Sciatic nerve (tissue), 2 donors: ENCODE measurements at places on chromosomes 5 and 9.

GRCh38 chr5:22850981-22851380 lies 2.2 kb downstream of the CDH12 start:
- no peak for DNase-seq

DNA sequence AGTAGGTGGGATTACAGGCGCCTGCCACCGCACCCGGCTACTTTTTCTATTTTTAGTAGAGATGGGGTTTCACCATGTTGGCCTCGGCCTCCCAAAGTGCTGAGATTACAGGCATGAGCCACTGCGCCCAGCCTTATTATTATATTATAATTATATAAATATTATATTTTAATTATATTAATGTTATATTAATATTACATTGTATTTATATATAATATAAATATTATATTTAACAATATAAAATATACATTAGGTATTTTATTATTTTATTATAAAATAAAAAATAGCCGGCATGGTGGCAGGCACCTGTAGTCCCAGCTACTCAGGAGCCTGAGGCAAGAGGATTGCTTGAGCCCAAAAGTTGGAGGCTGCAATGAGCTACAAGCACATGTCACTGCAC lies 21.6 kb upstream of the GLDC start:
- peak; percentile 18 for DNase-seq

DNA sequence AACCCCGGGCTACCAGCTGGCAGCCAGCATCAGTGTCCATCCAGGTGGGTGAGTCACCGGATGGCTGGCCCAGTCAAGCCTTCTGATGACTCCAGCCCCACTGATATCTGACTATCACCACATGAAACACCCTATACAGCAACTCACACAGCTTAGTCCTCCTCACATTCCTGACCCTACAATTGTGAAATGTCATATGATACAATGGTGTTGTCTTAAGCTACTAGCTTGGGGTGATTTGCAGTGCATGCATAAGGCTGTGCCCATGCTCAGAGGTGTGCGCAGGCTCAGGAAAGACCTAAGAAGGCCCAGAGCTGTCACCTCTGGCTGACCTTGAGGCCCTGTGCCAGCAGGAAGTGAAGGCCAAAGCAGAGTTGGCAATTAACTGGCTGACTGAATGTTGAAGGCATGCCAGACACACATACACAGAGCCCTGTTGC lies 21.5 kb upstream of the SEMA4D start:
- DNase-seq = no peak

DNA sequence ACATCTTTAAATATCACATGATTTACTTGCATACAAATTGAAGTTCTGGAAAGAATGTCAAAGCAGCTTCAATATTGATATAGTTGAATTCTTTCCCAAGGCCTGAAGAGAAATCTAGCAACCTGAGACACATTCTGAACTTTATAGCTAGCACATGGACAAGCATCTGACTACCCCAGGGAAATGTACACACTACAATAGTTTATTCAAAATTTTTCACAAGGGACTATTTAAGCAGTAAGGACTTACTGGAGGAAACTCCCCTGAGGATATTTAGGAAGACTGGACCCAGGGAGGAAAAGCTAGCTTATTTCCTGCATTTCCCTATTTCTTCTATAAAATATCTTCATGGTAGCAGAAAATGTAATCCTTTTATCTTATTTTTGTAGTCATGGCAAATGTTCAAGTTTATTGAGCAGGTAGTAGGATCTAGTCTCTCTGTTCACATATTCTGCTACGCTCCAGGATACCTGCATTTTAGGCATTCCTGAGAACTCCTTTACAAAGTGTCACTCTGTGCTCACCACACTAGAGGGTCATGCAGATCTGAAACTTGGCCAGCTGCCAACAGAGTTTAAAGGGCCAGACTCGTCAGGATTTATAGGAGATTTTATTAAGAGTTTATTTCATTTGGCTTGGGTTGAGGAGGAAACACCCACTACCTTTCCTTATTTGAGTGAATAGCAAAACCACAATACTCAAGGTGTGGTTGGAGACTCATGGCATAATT lies 348.4 kb upstream of the FTMT start:
- peak; percentile 59 for DNase-seq

GRCh38 chr5:10145923-10146401 lies 103.7 kb downstream of the ATPSCKMT start:
- DNase-seq = no peak

- peak; percentile 61 for DNase-seq
Observed at GRCh38 chr9:134547161-134548100, 94.2 kb upstream of the COL5A1 start.

GRCh38 chr9:113998114-113998513 lies 80.0 kb downstream of the AMBP start:
- DNase-seq = peak; percentile 32

DNA sequence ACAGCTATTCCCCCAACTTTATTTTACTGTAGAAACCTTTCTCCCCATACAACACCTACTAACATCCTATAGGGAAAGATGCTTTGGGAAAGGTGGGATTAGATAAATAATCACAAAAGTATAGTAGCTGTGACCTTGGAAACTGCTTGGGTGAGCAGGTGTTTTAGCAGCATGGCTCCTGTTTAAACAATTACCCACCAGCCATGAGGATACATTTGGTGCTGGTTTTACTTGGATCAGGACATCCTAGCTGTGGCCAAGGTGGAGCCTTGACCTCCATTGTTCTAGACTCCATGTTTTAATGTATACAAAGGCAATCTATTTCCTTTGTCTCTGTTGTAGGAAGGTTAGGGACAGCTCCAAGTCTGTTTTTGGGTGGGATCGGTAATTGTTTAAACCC lies 56.8 kb upstream of the ALDH1B1 start:
- no peak for DNase-seq

GRCh38 chr9:23693374-23693773 lies 132.7 kb downstream of the ELAVL2 start:
- no peak for DNase-seq

GRCh38 chr5:170301981-170302652 lies 4.5 kb upstream of the LCP2 start:
- no peak for DNase-seq

GRCh38 chr5:87002485-87002884 lies 265.2 kb upstream of the RASA1 start:
- no peak for DNase-seq

DNA sequence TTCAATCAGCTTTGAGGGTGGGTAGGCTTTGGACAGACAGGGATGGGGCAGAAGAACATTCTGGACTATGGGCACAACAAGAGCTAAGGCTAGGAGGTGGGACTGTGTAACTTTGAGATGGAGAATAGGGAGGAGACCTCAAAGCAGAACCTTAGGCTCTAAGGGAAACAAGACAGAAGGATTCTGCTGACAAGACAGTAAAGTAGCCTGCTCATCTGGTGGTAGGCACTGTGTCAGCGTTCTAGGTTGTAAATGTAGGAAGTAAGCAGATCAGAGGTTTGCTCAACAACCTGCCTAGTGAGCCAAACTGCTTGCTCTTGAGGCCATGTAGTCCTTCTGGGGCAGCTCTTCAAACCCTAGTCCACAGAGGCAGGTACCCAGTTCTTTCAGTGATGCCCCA lies 15.0 kb upstream of the IL12B start:
- no peak for DNase-seq

- no peak for DNase-seq
Observed at GRCh38 chr9:91516777-91517176, 93.1 kb upstream of the NFIL3 start.

GRCh38 chr5:66830636-66831035 lies 234.4 kb downstream of the MAST4 start:
- no peak for DNase-seq

DNA sequence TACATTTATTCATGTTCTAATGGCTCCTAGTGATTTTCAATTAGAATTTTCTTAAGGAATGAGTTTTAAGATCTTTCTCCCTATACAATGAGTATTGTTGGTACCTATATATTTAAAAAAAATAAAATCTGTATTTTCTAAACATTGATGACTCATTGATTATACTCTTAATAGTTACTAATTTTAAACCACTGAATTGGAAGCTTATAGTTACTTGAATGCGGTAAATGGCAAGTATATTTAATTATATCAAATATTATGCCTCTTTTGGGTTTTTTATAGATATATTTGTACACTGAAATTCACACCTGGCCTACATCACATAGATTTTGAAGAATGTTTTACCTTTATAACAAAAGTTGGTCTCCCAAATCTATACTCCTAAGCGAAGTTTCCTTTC lies 38.9 kb upstream of the ALDH1A1 start:
- no peak for DNase-seq
